Mesothelial cell of epicardium (in vitro differentiated cells): ENCODE measurements at places on chromosomes 5 and 9.
A peak's percentile ranks its signal among the peaks of the same experiment; 100 is the strongest.

GRCh38 chr5:177131352-177132135 lies 2.0 kb upstream of the NSD1 start:
- no peak for DNase-seq

DNA sequence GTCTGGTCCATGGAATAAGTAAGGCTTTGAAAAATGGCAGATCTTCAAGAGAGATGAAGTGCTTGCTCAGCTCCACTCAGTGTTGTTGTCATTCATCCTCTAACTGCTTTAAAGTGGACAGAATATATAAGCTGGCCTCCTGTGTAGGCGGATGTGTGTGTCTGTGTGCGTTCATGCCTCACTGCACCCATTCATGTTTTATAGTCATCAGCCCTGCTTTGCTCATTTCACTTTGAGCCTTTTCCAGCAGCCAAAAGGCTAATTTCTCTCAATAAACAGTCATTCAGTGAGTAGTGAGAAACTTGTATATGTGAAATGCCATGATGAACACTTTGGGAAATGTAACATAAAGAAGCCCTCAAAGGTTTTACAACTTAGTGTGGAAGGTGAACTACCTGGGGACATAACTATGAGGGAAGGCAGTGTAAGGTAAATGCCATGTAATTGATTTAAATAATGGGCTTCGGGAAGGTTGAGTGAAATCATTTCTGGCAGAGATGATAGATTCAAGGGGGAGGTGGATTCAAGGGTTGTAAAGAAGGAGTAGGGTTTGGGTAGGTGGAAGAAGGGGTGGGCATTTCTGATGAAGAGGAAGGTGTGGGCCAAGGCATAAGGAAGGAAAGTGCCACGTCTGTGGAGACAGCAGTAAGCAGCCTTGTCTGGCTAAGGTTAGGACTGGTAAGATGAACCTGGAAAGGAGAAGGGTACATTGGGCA lies 15.7 kb downstream of the TTC23L start:
- no peak for DNase-seq

- DNase-seq, result no peak
Measured at GRCh38 chr5:129073111-129073510, 21.4 kb upstream of the ISOC1 start.

- DNase-seq, result peak; percentile 9
Measured at GRCh38 chr9:134057307-134057657, 10.5 kb downstream of the BRD3 start.

DNA sequence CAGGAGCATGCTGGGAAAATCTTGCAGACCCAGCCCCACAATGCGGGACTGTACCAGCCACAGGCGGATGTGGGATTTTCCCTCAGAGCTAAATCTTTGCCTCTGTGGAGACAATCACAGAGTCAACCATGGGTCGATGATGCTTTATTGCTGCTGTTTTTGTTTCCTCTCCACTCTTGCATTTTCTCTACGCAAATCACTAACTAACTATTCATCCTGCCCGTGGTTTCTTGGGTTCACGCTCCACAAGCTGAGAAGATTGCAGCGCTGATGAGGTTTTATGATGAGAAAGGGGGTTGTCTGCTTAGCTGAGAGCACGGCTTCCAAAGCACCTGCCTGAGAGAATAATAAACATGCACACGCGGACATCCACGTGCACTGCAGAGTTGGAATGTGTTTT lies 500.2 kb upstream of the ADAMTS16 start:
- DNase-seq, result no peak

DNA sequence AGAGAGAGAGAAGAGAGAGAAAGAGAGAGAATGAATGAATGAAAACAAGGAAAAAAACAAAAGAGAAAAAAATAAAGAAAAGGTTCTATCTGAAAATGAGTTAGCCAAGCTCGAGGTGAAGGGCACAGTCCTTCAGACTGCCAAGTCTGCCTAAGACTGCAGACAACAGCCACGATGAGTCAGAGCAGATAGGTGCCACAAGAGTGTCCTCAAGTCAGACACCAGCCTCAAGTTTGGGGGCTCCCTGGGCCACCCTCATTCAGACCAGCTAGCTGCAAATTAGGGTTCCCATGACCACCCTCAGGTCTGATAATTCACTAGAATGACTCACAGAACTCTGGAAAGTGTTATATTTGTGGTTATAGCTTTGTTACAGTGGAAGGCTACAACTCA lies 13.9 kb upstream of the HABP4 start:
- no peak for DNase-seq

DNA sequence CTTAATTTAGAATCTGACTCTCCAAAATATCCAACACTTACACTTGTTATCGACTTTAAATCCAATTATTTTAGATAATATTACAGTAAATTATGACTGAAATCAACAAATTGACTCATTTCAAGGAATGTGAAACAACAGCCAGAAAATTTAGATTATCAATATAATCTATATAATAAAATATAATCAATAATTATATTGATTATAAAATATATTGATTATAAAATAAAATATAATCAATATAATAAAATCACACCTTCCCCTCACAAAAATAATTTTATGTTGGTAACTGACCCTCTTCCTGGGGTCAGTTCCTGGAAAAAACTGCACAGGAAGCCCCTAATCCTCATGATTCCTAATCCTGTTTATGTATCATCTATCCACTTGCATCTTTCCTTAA lies 91.1 kb downstream of the CEMIP2 start:
- no peak for DNase-seq

- DNase-seq, result no peak
Measured at GRCh38 chr9:120265791-120266190, 314.2 kb downstream of the CDK5RAP2 start.

DNA sequence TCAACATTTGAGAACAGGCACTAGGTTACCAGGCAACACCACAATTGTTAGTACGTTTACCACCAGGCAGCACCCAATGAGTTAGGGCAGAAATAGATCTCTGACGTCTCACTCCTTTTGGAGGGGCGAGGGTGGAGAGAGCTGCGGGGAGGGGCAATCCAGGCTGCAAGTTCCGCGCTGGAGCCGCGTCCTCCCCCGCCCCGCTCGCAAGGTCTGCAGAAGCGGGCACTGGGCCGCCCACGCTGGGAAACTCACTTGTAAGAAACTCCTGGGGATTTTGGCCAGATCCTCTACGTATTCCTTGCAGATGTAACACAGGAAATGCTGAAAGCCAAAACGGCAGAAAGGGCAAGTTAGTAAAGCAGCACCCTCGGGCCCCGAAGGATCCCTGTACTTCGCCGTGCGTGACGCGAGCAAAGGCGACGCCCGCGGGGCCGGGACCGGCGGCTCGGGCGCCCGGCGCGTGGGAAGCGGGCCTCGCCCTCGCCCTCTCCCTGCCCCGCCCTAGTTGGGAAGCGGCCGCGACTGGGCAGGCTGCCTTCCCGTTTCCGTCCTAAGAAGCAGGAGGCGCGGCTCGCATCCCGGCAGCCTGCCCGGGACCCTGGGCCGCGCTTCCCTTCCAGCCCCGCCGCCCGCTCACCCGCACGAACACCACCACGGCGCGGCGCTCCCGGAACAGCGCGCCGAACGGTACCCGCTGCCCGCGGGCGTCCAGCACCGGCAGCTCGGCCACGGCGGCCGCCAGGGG lies 493 bp downstream of the PRXL2C start:
- DNase-seq, result peak; percentile 45

GRCh38 chr9:137447722-137448601 lies 6.8 kb upstream of the ENTPD8 start:
- no peak for DNase-seq

GRCh38 chr5:176606032-176606431 lies 3.9 kb downstream of the GPRIN1 start:
- DNase-seq, result no peak

- no peak for DNase-seq
Measured at GRCh38 chr5:172905346-172906140, 53.7 kb upstream of the RPL26L1 start.

DNA sequence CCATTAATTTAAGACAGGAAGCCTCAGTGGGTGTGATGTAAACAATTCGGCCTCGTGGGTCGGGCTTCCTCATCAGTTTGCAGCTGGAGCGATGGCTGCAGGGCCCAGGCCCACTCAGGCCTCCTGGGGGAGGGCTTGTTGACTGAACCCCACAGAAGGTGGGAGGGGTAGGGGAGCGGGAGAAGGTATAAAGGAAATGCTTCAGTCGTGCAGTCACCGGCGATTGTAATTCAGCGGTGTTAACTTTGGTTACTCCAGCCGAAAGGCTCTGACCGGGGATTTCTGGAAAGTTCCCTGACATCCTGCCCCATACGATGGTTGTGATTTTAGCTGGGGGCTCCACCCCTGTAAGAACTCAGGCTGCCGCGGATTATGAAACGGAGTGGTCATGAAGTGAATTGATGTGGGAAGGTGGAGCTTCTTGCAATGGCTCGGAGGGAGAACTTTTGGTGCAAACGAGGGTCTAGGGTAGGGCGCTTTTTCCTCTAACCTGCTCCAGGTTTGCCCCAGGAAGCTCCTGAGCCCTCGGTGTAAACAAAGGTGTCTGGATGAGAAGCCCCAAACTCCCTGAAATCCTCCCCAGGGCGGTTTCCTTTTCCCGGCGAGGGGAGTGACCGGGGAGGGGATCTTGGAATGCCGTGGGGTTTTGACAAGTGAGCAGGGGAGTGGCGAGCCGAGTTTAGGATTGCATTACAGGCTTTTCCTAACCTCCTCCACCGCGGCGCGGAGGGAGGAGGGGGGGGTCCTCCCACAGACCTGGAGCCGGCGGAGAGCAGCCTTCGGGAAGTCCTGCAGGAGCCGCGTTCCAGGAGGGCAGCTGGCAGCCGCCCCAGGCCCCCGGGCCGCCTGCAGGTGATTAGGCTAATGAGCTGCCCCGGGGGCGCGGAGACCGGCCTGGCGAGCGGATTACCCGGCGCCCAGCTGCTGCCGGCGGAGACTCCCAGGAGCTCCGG lies 215.5 kb downstream of the PDZD2 start:
- peak; percentile 37 for DNase-seq

- no peak for DNase-seq
Measured at GRCh38 chr5:178431063-178431781, 159.0 kb downstream of the COL23A1 start.

DNA sequence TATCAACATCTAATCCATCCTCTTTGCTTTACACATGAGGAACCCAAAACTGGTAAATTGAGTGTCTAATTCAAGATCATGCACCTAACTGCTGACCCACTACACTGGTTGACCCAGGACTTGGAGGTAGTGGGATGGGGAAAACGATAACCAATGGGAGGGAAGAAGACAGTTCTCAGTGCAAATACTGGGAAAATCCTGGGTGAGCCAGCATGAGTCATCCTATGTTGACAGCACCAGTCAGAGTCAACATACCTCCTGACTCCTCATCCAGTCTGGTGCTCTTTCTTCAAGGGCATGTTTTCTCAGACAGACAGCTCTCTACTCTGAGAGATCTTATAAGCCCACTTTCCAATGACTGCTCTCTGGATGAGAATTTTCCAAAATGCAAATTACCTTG lies 232.8 kb upstream of the PTGER4 start:
- DNase-seq, result no peak

- no peak for DNase-seq
Measured at GRCh38 chr9:115018547-115019435, 88.4 kb upstream of the TNFSF8 start.

GRCh38 chr5:118551716-118552115 lies 436.6 kb downstream of the DTWD2 start:
- DNase-seq, result no peak

DNA sequence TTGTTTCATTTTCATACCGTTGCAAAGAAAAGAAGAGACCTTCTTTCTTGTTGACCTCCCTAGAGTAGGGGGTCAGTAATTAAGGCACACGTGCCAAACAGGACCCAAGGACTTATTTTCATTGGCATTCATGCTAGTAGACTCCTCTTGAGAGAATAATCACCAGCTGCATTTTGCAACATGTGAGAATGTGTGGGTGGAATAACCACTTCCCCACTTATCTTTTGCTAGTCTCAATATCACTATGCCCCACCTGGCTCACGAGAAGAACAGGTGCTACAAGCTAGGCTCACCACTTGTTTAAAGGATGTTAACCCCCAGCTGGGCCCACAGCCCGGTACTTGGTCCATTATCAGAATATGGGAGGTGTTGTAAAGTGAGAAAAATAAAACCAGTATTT lies 460.7 kb upstream of the MEF2C start:
- DNase-seq, result no peak

DNA sequence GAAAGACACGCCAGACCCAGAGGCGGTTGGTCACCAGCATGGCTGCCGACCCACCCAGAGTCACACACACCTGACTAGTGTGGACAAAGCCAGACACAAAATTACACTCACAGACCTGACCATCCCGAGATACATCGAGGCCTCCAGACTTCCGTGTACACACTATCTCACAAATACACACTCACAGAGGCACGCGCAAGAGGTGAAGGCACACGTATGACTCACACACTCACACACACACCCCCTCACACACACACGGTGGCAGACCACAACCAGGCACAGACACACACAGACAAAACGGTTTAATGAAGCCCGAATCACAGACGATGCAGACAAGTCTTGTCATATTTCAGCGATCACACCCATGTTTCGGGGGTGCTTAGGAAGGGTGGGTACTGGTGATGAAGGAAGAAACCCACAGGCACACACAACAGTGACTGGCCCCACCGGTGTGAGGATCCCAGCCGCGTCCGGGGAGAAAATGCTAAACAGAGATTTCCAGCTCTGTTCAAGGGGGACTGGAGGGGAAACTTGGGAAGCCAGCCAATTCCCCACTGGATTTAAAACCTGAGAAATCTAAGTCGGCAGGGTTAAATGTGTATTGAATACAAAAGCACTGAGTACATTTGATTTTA lies 51.3 kb downstream of the CRB2 start:
- DNase-seq, result no peak

DNA sequence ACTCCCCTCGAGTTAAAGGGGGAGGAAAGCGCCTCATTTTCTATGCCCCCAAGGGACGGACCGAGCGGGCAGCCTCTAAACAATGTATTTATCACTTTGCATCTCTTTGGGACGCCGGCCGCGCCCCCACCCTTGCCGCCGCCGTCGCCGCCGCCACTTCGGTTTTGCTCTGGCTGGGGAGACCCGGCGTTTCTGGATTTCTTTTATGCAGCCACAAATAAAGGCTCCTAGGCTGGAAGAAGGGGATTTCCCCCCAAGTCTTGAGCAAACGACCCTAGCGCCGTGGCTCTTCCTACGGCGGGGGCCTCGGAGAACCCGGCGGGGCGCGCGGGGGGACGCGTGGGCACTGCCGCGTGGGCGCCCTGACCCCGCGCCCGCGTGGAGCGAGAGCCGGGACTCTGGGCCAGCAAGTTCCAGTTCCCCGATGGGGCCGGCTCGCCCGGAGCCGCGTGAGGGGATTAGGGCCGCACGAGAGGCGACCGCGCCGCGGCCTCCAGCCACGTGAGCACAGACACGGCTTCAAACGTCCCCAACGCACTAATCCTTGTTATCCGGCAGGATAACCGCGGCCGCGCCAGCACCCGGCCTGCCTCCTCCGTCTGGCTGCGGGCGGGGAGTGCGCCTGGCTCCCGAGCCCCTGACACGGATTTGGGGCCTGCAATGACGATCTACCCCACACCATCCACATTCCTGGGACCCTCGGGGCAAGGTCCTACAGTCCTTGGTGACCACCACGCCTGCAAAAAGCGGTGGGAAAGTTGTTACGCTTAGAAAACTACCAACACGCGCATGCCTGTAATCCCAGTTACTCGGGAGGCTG lies 7.9 kb upstream of the NEUROG1 start:
- no peak for DNase-seq
